Activated T-cell treated with anti-CD3 and anti-CD28 coated beads, Interleukin-2, amount 50 U/mL, for 24 hours (primary cell): ENCODE measurements at places on chromosomes 3 and 15.

GRCh38 chr3:122919291-122919610, 108.3 kb downstream of the SEMA5B start:
- DNase-seq: no peak

- DNase-seq: no peak
Observed at GRCh38 chr3:111890051-111890580, 31.1 kb downstream of the PHLDB2 start.

GRCh38 chr15:28085489-28086174, 13.5 kb downstream of the OCA2 start:
- no peak for DNase-seq

GRCh38 chr15:98421419-98422129, 226.8 kb upstream of the IGF1R start:
- DNase-seq: peak; percentile 81

- DNase-seq: no peak
Observed at GRCh38 chr3:90241481-90241880, 1134.1 kb downstream of the EPHA3 start.

- DNase-seq: no peak
Observed at GRCh38 chr15:79329171-79329611, 18.3 kb downstream of the TMED3 start.

GRCh38 chr3:188125076-188125475, 28.9 kb upstream of the LPP start:
- DNase-seq: no peak

DNA sequence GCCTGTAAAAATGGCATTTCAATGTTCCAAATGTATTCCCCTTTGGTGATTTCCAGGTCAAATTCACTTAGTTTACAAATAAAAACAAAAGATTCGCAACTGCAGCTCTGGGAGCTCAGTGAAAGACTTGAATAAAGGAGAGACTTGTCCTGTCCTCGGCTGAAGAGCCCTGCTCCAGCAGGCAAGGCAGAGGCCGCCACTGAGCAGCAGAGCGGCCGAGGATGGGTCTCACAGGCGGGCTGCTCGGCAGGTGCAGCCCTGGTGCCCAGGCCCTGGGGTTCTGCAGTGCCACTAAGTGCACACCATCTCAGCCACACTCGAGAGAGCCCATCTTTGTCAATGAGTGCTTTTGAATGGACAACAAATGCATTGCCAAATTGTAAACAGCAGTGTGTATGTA, 856.2 kb downstream of the AGBL1 start:
- DNase-seq: no peak

- DNase-seq: no peak
Observed at GRCh38 chr3:12042638-12043037, 38.5 kb downstream of the SYN2 start.

GRCh38 chr3:110314512-110315114, 757.0 kb upstream of the NECTIN3 start:
- peak; percentile 42 for DNase-seq

DNA sequence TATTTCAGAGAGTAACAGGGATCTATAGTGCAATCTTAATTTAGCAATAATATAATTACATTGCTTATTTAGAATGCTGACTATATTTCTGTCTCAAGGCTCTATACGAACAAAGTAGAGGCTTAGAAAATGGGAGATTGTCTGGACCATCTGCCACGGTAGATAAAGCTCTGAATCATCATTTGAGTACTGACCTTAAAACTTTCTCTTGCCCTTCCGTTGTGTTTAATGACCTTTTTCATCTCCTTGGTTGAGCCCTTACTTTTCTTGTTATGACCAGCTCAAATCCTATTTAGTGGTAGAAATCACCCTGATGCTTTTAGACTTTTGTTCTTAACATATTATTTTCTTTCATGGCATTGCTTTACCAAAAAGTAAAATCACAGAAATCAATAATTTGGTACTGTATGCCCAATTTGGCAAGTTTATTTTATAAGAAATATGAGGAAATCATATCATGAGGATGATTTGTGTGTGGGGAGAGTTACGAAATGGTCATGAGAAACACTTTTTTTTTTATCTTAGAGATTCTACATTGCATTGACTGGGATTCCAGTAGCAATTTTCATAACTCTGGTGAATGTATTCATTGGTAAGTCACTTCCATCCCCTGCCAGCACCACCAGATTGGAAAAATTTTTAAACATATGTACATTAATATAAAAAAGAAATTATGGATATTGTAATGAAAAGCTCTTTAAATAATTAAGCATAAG, 11.0 kb downstream of the NDUFB5 start:
- DNase-seq: no peak

DNA sequence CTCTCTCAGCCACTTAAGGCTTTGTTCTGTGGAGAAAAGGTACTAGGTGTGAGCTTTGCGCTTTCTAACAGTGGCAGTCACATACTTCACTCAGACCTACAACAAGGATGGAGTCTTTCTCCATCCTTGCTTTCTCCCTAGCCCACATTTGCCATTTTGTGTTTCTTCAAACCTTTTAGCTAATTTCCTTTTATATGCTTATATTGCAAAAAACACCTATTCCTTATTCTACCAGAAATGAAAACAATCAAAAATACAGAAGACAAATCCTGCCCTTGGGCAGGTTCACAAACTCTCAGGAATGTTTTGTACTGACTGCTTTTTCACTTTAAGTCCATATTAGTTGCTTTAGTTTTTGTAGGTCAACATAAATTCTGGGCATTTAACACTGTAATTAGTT, 914.2 kb downstream of the SQOR start:
- DNase-seq: no peak

DNA sequence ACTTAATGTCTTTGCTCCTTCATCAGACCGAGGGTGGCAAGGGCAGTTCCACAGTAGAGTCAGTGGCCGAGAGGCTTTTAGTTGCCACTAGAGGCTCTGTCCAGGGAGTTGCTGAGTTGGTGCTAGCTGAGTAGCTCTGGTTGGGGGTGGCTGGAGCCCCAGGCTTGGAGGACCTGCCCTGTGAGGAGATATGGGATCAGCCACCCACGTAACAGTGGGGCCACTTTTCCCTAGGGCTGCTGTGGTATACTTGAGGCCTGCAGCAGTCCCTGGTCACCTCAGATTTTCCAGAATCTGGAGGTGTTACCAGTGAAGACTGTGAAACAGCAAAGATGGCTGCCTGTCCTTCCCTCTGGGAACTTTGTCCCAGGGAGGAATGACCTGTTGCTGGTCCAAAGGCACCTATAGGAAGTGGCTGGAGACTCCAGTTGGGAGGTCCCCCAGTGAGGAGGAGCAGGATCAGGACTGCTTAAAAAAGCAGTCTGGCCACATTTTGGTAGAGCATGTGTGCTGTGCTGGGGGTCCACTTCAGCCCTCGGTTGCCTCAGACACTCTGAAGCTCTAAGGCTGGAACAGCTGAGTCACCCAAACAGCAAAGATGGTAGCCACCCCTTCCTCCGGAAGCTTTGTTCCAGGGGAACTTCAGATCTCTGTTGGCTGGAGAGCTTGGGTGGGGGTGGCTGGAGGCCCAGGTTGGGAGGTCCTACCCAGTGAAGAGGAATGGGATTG, 72.9 kb downstream of the AKAP13 start:
- no peak for DNase-seq

GRCh38 chr15:65450556-65450955, 27.8 kb upstream of the IGDCC4 start:
- DNase-seq: no peak

DNA sequence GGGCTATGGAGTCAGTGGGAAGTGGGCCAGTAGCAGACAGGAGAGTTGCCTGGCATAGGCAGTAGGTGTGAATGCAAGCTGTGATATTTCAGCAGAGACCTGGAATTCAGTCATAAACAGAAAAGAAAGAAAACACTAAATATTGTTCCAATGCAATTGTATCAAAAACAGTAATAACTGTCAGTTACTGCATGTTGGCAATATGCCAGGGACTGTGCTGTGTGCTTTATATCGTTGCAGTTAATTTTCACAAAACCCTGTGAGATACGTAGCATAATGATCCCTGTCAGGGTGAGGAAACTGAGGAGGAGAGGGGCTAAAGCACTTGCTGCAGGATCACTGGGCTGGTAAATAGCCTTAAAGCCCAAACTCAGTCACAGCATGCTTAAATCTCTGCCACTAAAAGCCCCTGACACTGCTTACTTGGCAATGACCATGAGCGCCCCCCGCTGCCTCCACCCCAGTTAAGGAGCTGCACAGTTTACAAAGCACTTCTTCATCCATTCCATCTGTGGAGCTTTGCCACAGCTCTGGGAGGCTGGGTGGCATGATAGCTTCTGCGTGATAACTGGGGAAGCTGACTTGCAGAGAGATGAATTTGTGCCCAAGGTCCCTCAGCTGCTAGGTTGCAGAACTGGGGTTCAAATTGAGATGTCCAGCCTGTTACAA, 3.9 kb downstream of the SLC6A1 start:
- DNase-seq: no peak

- no peak for DNase-seq
Observed at GRCh38 chr15:94749811-94750617, 518.7 kb downstream of the MCTP2 start.

DNA sequence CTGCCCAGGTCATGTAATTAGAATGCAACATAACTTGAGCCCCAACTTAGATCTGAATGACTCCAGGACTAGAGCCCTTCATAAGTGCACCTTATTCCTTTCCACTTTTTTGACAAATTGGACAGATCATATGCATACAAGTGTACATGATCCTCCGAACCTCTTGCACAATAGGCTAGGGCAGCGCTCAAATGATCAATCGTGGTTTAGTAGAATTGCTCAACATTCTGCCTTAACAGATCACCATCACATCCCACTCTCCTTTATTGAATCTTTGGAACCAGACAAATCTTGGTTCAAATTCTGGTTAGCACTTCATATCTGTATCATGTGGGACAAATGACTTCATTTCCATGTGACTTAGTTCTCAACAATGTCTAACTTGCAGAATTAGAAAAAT, 106.8 kb upstream of the CDIN1 start:
- DNase-seq: no peak

- no peak for DNase-seq
Observed at GRCh38 chr3:150215616-150216015, 192.5 kb upstream of the TSC22D2 start.

DNA sequence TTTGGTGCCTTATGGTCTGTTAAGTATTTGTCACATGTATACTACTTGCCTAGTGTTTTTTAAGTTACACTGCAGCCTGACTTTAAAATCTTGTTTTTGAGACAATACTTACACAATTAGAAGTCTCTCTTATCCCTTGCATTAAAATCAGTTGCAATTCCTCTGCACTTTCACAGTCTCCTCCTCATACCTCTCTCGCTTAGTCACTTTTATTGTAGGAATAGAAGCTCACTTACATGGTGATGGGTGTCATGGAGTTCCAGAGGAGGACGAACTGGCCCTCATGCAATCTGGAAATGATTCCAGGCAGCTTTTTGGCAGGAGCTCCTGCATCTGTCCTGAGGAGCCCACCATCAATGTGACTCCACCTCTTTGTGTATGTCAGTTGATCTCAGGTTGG, 238.4 kb upstream of the TBC1D5 start:
- no peak for DNase-seq

DNA sequence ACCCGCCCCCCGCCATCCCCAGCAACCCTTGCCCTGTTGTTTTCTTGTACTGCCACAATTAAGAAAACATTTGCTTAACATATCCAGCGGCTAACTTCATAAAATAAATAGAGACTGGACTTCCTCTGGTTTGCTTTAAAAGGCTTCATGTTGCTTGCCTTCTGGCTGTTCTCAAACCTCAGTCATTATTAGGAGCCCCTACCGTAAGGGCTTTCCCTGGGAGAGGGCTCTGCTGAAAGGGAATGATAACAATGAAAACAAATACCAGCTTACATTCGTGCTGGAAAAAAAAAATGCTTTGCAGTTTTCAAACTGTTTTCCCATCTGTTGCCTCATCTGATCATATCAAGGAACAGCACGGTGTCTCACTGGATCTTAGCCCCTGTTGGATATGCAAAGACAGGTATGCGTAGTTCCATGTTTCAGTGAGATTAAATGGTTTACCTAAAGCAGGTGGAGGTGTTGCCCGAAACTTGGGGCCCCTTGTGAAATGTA, 77.2 kb upstream of the VGLL4 start:
- no peak for DNase-seq

- DNase-seq: no peak
Observed at GRCh38 chr3:51997935-51998596, 2.4 kb upstream of the RPL29 start.

DNA sequence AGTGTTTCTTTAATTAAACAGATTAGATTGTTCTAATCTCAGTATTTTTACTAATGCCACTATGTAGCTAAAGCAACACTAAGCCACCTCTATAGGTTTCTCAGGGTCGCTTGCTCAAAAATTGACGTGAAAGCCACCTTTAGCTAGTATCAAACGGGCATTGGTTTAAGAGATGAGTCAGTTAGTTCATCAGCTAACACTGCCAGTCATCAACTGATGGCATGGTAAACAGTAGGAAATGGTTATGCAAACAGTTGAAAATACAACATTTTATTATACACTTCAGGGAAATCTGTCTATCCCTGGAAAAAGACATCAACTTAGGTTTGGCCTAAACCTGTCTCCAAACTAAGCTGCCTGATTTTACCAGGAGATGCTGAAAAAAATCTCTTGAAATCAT, 582.3 kb upstream of the NAALADL2 start:
- no peak for DNase-seq

GRCh38 chr15:100373120-100373896, 31.5 kb upstream of the ADAMTS17 start:
- no peak for DNase-seq

GRCh38 chr3:38560996-38561717, 65.0 kb downstream of the EXOG start:
- DNase-seq: no peak

GRCh38 chr3:177322881-177323280, 125.6 kb upstream of the TBL1XR1 start:
- DNase-seq: no peak

- no peak for DNase-seq
Observed at GRCh38 chr15:33724321-33725036, 243.8 kb upstream of the CHRM5 start.

DNA sequence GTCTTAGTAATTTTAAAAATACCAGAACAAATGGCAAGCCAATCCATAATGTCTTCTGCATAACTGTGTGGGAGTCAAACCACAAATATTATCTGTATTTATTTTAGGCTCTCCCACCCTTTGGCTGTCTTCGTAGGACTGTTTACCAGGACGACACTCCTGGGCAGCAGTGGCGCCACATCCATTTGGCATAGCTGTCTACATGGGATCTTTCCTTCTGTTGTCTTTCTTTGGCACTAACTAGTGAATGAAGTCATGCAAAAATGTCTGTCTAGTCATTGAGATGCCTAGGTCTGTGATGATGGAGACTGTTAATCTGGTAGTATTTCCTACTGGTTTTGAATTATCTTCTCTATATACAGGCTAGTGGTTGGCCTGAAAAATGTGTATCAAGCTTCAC, 54.0 kb upstream of the CHMP2B start:
- DNase-seq: no peak

GRCh38 chr3:15795651-15796308, 2.0 kb downstream of the ANKRD28 start:
- DNase-seq: no peak

DNA sequence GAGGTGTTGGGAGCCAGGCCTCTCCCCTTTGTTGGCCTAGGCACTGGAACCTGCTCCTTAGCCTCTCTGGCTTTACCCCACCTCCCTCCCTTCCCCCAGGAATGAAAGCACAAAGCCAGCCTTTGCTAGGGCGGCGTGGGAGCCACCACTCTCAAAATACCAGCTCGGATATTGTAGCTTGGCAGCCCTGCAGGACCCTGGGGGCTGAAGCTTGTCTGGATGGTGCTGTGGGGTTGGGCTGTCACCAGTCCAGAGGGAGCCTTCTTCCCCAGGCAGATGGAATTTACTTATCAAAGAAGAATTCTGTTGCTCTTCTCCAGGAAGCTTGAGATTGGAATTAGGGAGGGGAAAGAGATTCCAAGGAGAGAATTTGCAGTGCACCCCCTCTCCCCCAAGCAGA, 14.9 kb upstream of the GRM2 start:
- DNase-seq: no peak

- peak; percentile 89 for DNase-seq
Observed at GRCh38 chr15:84748274-84749110, at the start of gene ZNF592. Gene ZNF592 (plus strand): TSS chr15:84748592. CDS start chr15:84782676, 34,084 bp downstream.
